ENCODE measurements at places on chromosomes 12 and 14.

DNA sequence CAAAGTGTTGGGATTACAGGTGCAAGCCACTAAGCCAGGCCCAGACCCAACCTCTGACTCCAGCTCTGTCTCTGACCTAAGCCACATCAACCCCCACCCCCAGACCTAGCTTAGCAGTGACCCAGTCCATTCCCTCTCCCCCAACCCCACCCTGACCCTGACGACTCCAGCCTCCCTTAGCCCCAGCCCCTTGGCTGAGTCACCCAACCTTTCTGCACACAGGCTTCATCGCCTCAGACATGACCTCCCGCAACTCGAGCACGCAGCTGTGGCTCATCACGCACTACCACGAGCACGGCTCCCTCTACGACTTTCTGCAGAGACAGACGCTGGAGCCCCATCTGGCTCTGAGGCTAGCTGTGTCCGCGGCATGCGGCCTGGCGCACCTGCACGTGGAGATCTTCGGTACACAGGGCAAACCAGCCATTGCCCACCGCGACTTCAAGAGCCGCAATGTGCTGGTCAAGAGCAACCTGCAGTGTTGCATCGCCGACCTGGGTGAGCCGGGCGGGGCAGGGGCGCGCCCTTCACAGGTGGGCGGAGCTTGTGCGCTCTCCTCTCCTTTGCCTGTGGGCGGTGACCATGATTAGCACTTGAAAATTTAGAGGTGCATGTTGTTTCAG is 7.8 kb downstream of the ACVRL1 start:
- DNase-seq = no peak

DNA sequence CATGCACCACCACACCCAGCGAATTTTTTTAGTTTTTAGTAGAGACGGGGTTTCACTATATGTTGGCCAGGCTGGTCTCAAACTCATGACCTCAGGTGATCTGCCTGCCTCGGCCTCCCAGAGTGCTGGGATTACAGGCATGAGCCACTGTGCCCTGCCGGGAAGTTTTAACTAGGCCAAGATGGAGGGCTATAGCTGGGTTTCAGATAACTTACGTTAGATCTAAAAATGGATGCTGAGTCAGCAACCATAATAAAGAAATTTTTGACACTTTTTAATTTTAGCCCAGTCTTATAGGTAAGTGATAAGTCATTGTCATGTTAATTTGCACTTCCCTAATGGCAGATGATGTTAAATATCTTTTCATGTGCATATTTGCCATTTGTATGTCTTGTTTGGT is 14.4 kb downstream of the ZDHHC17 start:
- no peak for DNase-seq

DNA sequence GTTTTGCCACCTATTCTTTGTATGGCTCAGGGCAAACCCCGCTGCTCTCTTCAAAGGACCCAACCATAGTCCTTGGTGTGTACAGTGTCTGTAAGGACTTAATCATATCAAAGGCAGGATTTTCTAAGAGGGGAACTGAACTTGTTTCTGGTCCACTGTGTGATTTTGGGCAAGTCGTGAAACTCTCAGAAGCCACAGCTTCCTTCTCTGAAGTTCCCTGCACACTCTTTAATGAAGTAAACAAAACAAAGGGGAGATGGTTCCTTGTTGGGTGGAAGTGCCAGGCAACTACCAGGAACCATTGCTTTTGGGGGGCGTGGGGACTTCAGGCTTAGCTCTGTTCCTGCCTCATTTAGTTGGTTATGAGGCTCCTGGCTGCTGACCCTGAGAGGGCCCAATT is 152.4 kb downstream of the VRK1 start:
- no peak for DNase-seq

DNA sequence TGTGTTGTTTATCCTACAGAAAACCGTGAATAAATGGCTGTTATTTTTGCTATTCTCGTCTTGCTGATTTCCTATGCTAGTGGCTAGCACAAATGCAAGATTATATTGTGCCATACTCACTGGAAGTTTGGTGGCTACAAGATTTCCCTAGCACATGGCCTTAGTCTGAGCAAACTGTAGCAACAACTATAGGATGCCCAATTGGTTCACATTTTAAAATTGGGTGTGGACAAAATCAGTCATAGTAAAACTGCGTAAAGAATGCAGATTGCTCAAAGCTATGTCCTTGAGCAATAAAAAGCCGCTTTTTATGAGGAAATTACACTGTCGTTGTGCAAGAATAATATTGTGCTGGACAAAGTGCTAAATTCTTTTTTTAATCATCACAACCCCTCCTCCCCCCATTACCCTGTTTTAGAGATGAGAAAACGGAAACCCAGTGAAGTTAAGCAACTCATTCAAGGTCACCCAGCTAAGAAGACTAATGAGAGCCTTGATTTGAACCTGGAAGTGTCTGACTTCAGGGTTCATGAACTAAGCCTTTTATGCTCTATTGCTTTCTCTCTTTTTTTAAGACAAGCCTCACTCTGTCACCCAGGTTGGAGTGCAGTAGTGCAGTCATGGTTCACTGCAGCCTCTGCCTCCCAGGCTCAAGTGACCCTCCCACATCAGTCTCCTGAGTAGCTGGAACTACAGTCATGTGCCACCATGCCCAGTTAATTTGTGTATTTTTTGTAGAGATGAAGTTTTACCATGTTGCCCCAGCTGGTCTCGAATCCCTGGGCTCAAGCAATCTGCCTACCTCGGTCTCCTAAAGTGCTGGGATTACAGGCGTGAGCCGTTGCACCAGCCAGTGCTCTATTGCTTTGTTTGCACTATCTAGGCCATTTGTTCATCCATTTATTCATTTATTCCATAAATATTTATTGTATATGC is 73.6 kb downstream of the SRGAP1 start:
- peak; percentile 98 for DNase-seq

- no peak for DNase-seq
Observed at GRCh38 chr12:48764521-48764920, 24.4 kb downstream of the ADCY6 start.

- DNase-seq = no peak
Observed at GRCh38 chr12:48070033-48070432, 35.8 kb downstream of the SENP1 start.

DNA sequence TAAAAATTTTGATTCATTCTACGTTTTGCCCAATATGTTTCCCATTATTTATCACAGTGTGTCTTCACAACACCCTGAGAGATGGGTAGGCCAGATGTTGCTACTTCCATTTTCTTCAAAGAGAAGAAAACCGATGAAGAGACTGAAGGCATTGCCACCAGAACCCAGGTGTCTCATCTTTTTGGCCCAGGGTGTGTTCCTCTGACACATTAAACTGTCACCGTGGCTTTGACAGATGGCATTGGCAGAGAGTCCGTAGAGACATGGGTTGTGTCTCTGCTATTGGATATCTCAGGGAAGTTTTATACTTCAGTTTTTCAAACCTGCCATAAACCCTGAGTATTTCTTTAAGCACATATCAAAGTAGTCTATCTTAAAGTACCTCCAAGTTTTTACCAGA is 11.3 kb upstream of the NUDT4 start:
- DNase-seq = no peak

- DNase-seq = no peak
Observed at GRCh38 chr14:102085948-102086708, 716 bp downstream of the HSP90AA1 start.

DNA sequence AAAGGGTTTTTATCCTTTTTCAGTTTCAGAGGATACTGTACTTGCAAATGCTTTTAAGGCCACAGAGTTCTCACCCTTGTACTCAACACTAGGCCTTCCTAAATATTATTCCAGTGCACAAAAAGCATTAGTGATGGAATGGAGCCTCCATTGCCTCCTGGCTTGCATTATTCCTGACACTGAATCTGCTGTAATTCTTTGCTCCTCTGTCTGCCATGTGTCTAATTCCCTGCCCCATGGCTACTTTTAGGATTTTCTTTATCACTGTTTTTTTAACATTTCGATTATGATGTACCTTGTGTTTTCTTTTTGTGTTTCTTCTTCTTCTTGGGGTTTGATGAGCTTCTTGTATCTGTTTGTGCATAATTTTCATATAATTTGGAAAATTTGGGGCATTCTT is 29.5 kb downstream of the SUSD6 start:
- DNase-seq = no peak

- DNase-seq = no peak
Observed at GRCh38 chr12:6067152-6067916, 57.1 kb downstream of the VWF start.

DNA sequence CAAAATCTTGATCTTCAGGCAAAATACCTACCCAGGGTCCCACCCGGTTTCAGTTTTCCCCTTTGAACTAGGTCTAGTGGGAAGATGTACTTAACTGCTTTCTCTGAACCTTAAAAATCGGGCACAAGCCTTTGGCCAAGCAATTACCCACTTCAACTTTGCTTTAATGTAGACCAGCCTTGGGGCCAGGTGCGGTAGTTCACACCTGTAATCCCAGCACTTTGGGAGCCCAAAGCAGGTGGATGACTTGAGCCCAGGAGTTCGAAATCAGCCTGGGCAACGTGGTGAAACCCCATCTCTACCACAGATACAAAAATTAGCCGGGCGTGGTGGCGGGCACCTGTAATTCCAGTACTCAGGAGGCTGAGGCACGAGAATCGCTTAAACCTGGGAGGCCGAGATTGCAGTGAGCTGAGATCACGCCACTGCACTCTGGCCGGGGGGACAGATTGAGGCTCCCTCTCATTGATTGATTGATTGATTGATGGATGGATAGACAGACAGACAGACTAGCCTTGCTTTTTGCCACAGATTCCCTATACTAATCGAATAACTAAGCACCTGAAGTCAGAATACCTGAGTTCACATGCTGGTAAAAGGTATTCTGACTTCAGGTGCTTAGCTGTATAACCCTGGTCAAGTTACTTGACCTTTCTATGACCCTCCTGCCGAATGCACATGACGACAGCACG is 1.9 kb downstream of the CLIP1 start:
- no peak for DNase-seq

DNA sequence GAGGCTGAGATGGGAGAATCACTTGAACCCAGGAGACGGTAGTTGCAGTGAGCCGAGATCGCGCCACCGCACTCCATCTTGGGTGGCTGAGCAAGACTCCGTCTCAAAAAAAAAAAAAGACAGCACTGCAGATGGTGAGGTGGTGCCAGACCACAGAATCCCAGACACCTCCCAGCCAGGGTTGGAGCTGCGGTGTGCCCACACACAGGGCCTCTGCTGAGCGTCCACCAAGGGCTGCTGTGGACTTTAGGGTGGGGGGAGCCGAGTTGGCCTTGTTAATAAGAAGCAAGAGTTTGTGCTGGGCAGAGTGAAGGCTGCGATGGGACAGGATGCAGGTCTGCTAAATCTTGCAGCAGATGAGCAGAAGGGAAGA is 14.2 kb downstream of the KMT5A start:
- DNase-seq = no peak

DNA sequence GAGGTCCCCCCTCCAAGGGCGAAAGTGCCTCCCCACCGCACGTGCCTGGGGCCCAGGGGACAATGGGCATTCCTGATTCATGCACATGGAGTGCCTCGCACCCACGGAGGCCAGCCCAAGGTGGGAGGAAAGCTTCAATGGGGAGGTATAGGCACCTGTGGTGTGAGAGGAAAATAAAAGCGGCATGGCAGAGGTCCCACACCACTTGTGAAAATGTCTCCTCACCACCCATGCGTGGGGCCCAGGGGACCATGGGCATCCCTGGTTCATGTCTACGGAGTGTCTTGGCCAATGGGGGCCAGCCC is 384.7 kb downstream of the ALG10 start:
- no peak for DNase-seq

DNA sequence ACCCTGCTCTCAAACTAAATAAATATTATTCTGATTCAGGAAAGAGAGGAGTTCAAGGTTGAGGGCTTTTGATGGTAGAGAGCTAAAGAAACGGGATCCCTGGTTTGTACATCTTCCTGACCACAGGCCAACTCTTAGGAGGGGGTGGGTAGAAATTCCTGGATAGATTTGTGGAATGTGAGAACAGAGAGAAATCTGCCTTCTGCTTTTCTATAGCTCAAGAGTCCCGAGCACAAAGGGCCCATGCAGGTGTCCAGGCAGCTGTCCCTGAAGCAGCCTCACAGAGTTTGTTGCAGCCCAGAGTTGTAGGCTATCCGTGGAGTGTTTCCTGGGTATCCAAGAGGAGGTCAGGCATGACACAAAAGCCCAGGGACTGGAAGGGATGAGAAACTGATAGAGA is 198.6 kb downstream of the BCAT1 start:
- no peak for DNase-seq

- peak; percentile 38 for DNase-seq
Observed at GRCh38 chr12:42725809-42726208, 136.3 kb upstream of the PRICKLE1 start.

GRCh38 chr12:121033625-121034349 is 5.3 kb downstream of the OASL start:
- DNase-seq = no peak

- DNase-seq = no peak
Observed at GRCh38 chr12:5030066-5030465, 13.6 kb upstream of the KCNA5 start.

DNA sequence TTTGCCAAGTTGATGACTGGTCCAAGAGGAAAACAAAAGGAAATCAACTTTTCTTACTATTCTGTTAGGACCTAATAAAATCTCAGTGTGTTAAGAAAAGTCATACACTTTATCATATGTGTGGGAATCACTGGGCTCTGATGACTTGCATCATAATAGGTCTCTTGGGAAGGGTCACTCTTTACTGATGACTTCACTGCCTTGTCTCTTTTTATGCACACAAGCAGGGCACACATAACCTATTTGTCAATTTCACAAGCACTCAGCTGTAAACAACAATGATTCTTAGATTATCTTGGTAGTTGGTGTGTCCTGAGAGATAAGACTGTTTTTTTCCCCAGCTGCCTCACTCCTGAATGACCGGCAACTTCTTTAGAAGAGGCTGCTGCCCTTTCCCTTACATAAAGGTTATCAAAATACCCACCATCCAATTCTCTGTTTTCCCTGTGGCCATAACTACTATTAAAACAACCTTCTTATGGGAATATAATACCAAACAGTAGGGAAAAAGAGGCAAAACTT is 50.9 kb upstream of the INSM2 start:
- DNase-seq = no peak

DNA sequence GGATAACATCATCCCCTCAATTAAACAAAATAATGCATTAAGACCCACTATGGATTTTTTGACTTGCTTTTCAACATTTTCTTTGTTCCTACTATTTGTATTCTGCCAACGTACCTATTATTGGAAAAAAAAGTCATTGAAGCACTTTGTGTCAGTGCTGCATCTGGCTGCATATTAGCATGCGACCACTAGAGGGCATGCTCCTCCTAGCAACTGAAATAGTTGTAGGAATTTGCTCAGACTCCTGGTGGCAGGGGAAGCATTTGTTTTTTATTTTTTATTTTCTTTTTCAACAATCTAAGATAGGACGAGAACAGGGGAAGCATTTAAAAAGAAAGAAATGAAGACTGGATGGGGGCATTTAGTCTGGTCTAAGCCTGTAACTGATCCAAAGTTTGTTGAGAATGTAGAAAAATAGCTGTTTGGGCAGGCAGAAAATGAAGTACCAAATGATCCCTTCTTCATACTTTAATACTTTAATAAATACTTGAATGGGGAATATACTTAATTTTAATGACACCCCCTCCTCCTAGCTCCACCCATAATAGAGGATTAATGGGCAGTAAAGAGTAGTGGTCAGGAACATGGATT is 14.5 kb upstream of the CLEC4A start:
- DNase-seq = peak; percentile 40

GRCh38 chr12:31895449-31896150 is 63.6 kb upstream of the RESF1 start:
- no peak for DNase-seq
